ENCODE measurements at places on chromosomes 13 and 19. TPM values are rescaled to one million over a fixed set of nuclear protein-coding genes. Genes with fewer than 3 reads are reported as not detected.

DNA sequence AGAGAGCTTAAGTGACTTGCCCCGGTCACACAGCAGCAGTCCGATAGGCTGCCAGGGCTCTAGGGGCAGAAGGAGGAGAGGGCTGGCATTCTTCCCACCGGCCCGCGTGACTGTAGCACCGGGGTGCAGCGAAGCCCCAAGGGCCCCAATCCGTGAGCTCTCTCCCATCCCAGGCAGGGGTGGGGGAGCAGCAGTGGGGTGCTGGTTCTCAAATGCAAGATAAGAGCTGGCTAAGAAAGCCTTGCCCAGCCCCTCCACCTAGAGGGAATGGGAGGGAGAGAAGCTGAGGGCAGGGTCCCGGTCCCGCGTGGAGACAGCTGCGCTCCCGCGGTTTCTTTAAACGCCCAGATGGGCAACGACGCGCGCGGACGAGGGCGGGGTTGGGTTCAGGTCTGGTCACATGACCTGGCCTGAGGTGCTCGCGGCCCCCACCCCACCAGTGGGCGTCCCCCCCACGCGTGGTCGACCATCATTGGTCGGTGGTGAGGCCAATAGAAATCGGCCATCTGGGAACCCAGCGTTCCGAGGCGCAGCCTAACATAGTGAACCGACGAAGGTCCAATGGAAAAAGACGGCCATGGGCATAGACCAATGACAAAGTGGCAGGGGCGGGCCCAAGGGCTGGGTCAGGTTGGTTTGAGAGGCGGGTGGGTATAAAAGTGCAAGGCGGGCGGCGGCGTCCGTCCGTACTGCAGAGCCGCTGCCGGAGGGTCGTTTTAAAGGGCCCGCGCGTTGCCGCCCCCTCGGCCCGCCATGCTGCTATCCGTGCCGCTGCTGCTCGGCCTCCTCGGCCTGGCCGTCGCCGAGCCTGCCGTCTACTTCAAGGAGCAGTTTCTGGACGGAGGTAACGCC is at the start of gene CALR:
Gene CALR, plus strand, starts transcription at position 683 of the 852 bp plus-strand sequence. Its CDS starts 71 bp downstream, at position 754.
- peak; percentile 93 for DNase-seq

DNA sequence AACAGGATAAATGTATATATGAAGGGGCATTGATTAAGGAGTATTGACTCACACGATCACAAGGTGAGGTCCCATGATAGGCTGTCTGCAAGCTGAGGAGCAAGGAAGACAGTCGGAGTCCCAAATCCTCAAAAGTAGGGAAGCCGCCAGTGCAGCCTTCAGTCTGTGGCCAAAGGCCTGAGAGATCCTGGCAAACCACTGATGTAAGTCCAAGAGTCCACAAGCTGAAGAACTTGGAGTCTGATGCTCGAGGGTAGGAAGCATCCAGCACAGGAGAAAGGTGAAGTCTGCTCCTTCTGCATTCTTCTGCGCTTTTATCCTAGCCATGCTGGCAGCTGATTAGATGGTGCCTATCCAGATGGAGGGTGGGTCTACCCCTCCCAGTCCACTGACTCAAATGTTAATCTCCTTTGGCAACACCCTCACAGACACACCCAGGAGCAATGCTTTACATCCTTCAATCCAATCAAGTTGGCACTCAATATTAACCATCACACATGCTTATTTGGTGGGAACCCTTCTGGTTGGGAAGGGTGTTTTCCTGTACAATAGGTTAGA is 55.1 kb downstream of the SLAIN1 start:
- DNase-seq, result no peak

Gene MADCAM1
- 0.41 TPM for total RNA-seq

GRCh38 chr13:111398196-111398595 is 77.8 kb downstream of the TEX29 start:
- no peak for DNase-seq

Gene KISS1R
- total RNA-seq, result not detected

GRCh38 chr13:52371736-52372247 is 34.2 kb downstream of the THSD1 start:
- no peak for DNase-seq

- no peak for DNase-seq
These were observed at the start of gene ZNF763 for GRCh38 chr19:11964858-11965645. TSS of gene ZNF763 (plus strand) at chr19:11965040. CDS start at chr19:11965209, 169 bp downstream.

Gene SYT5
- 0.06 TPM for total RNA-seq

DNA sequence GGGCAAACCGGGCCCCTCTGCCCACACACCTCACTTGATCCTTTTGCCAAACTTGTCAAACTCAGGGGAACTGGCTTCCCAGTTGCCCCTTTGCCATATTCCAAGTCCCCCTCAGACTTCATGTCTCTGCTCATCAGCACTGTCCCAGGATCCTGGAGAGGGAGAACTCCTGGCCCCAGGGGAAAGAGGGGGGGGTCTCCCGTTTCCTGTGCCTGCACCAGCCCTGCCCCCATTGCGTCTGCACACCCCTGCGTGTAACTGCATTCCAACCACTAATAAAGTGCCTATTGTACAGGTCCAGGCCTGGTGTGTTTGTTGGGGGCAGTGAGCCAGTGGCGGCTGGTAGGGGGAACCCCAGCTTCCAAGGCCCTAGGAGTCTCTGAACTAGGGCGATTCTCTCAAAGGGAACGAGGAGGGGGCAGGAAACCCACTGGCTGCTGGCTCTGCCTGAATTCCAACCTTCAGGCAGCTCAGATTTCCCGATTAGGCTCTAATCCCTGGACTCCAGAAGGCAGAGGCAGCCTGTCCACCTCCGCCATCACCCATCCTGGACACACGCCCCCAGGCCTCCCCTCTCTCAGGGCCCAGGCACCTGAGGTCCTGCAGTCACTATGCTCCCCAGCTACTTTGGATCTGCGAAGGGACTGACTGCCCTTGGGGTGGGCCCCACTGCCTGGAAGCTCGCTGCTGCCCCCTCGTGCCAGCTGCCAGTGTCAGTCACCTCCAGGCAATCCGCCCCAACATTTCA is 9.7 kb upstream of the ILF3 start:
- no peak for DNase-seq

DNA sequence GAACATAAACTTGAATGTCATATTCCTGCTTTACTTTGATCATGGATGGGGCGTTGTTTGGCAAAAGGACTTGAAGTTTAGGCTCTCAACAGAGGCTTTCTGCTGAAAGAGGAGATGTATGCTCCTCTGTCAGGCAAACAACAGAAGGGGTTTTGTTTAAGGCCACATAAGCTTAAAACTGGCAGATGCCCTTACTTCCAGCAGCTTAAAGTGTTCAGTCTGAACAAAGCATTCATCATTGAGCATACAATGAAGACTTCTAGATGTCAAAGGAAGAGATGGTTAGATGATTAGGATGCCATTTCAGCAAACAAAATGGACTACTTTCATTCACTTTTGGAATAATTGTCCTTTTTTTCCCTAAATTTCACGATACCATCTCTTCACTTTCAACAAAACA is 484.5 kb downstream of the SLITRK6 start:
- no peak for DNase-seq

Gene ITGBL1
- total RNA-seq, result 1.3 TPM

DNA sequence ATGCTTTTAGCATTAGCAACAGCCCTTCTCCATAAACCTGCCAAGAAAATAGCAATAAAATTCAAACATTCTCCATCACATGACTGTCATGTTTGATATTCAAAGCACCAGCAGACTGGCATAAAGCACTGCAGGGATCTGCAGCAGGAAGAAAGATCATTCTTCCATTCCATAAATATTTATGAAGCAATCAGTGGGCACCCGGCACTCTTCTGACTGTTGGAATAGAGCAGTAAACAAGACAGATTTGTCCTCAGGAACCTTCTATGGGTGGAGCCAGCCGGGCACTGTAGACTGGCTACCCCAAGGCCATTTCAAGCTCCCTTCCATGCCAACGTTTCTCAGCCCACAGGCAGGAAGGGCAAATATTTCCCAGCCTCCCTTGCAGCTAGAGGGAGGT is 25.5 kb downstream of the PLA2G4C start:
- DNase-seq, result no peak

Gene SLC10A2
- not detected for total RNA-seq

DNA sequence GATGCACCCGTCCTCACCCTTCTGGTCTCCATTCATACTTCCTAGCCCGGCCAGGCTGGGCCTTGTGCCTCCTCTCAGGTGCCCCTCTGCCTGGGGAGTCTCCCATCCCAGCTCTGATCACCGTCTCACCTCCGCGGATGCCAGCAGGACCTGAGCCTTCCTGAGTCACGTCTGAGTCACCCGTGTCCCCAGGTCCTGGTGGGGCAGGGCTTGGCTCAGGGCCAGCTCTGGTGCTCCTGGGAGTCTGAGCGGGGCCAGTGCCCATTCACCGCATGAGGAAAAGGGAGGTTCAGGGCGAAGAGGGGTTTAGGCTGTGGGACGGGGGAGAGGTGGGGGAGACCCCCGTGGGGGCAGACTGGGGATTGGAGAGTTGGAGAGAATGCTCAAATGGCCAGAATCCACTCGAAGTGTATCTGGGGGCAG is 593 bp downstream of the ATP8B3 start:
- DNase-seq, result no peak

DNA sequence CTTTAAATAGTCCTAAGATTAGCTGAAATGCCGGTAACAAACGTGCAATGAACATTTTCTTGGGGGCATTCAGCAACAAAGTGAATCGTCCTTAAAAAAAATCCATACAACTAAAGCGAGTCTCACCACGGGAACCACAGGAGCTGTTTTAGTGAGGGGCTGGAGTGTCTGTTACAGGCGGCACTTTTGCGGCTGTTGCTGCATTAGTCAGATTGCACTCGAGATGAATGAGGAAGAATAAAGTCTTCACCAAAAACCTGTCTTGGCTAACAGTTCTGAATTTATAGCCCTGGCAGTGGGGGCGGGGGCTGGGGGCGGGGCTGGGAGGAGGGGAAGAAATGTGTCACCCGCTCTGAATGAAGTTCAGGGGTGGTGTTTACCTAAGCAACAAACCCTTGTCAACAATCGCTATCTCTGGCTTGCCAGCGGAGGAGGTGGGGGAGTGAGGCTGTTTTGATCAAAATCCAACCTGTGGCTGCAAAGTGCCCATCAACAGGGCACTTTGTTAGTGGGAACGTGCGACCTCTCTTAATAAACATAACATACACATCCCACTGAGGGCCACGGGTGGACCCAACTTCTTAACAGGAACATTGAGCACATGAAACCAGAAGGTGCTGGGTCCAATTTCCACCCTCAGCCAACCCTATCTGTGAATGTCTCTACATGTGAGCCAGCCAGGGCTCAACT is 44.5 kb downstream of the RFX2 start:
- no peak for DNase-seq

- no peak for DNase-seq
These were observed 12.0 kb downstream of the LPAR6 start for GRCh38 chr13:48400850-48401291.

- DNase-seq, result no peak
These were observed 28.0 kb downstream of the ZSWIM4 start for GRCh38 chr19:13823256-13823655.

Gene ZNF610
- total RNA-seq, result 4.9 TPM

Gene STX10
- total RNA-seq, result 74.7 TPM

DNA sequence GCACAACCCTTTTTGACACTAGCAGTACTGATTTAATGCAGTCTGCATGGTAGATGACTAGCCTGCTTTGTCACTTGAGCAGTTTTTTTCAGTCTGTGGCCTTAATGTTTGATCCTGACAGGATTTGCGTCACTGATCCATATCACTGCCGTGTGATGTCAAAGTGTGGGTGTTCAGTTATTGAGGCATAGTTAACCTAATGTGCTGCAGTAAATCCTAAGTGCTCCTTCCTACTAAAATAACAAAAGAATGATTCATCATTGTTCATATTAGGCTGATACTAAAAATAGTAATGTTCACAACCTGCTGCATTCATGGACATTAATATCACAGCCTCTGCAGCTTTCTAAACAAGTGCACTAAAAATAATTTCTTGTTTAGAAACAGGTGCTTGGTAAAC is 121.9 kb upstream of the MLNR start:
- DNase-seq, result peak; percentile 95

Gene WDR88
- not detected for total RNA-seq

Gene CEACAM3
- not detected for total RNA-seq

GRCh38 chr13:40170091-40170490 is 496.4 kb downstream of the FOXO1 start:
- DNase-seq, result no peak

DNA sequence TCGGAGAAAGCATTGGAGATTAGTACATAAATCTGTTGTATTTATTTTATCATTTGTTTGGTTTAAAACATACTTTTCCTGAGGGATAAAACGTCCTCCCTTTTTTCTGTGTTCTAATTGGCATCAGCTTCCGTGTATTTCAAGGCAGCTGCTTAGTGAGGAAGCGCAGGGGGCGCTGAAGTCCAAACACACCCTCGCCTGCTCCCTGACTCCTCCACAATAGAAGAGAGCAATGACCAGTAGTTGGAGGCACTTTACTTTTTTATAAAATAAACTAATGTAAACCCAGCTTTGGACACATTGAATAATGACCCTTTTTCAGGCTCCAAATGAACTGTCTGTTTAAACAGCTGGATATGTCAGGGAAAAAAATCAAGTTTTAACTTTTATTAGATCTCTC is 79.9 kb downstream of the RNASEH2B start:
- DNase-seq, result no peak

Gene NLRP11
- not detected for total RNA-seq

GRCh38 chr13:19845758-19846157 is 17.7 kb downstream of the ZMYM5 start:
- peak; percentile 51 for DNase-seq

DNA sequence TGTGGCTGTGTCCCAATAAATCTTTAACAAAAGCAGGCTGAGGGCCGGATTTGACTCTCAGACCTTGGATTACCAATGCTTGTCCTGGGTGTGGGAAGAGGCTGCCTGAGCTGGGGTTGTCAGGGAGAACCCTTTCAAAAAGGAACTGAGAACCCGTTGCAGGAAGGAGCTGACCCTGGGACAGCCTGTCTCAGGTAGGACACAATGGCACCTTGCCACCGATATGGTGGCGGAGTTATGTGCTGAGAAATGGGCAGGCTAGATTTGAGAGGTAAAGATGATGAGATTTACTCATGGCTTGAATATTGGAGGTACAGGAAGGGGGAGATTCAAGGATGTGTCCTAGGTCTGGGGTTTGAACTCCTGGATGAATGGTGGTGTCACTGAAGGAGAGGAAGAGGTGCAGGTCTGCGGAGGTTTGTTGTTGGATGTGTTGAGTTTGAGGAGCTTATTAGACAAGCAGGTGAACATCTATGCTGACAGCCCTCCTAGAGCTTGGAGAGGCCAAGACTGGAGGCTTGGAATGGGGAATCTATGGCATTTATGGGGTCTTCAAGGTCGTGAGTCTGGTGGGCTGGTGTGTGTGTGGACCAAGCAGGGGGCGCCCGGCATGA is 7.2 kb downstream of the PLEKHF1 start:
- DNase-seq, result no peak

- DNase-seq, result no peak
These were observed 30.4 kb downstream of the NAXD start for GRCh38 chr13:110645750-110646149.

Gene PROZ
- total RNA-seq, result not detected
